T-helper 1 cell (primary cell): ENCODE measurements at places on chromosomes 1 and 21.

DNA sequence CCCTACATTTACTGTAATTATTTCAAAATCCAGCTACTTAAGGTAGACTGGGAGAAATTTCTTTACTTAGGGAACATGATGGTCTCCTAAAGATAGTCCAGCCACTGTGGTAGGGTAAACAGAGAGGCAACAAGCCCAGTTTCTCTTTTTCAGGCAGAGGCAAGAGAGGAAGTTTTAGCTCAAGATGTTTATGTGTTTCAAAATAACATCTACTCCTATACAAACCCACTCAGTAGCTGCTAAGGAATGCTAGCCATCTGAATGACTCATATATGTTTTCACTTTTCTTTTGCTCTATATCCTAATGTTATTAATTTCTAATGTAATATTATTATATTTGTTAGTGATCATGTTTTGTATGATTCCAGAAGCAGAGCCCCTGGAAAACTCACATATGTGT, 856.6 kb downstream of the PLA2G4A start:
- no peak for DNase-seq

DNA sequence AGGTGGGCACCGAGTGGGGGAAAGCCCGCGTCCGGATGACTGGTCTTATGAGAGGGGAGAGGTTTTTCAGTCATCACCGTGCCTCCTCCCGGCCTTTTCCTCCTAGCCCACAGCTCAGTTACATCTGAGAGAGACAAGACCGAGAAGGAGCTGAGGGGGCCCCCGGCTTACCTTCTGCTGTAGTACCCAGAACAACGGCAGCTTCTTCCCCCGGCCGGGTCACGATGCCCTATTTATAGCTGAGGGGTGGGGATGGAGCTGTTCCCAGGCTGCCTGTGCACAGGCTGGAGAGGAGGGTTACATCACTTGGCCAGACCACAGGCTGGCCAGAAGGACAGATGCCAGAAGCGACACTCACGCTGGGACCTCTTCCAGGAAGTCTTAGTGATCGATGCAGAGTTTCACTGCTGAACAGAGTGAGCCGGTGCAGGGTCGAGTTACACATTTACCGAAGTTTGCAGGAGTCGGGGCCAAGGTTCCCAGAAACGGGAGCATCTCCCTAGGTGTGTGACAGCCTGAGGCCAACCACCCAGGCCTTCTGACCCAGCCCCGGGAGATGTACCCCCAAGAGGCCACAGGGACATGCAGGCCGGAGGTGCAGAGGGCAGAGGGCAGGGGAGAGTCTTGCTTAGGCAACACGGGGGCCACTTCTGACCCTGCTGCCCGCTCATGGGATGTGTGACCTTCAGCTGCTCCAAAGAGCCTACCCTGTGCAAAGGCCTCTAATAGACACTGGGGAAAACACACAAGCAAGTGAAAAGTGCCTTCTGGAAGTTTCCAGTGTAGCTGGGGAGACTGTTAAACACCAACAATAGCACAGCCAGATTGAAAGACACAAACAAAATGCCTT, at the start of gene AGT:
TSS of gene AGT (minus strand) at position 208 of the 850 bp plus-strand sequence. CDS start 3,299 bp downstream, outside the sequence.
- DNase-seq, result no peak

- DNase-seq, result no peak
Measured at GRCh38 chr1:101004061-101004460, 21.5 kb downstream of the DPH5 start.

- no peak for DNase-seq
Measured at GRCh38 chr1:15916417-15916816, 59.5 kb downstream of the ZBTB17 start.

DNA sequence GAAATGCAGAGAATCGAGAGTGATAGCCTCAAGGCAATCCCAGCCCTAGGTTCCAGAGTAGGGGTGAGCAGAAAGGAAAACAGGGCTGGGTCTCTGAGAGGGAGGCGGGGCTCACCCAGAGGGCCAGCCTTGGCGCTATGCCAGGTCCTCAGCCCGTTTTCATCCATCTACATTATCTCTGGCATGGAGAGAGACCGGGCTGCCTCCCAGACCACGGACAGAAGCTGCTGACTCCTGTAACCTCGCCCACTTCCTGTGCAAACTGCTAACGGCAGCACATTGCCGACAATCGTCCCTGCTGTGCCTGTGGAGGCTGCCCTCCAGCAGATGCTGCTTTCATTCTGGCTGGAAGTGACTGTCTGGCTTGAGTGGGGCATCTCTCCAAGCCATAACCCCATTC, 569.1 kb downstream of the NPHP4 start:
- peak; percentile 22 for DNase-seq

DNA sequence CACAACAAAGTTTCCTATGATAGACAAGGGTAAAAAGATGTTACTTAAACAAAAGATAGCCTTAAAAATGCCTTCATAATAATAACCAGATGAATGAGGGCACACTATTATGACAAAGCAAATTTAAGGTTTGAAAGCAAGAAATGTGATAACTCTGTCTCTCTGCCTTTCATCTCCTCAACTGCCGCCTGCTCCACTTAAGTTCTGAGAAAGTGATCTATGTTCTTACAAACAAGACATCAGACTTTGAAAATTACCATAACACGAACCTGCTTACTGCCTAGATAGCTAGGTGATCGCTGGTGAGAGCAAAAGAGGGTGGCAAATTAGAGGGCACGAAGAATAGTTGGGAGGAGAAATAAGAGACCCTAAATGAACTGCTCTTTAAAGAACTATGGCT, 13.2 kb downstream of the C21orf91 start:
- no peak for DNase-seq

GRCh38 chr1:228530086-228530758, 43.0 kb downstream of the RNF187 start:
- no peak for DNase-seq

DNA sequence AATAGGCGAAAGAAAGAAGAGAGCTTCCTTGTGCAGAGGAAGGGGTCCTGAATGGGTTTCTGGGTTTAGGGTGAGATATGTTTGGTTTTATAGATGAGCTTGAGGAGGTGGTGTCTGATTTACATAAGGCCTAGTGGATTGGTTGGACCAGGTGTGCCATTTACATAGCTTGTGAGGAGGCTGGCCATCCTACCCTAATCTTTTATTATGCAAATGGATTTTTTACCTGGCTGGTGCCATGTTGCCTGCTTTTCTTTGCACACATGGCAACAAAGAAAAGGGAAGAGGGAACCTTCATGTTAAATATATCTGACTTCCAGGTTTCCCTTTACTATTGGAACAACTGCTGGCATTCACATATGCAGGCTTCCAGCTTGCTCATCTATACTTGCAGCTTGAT, 585.3 kb downstream of the PTPRU start:
- DNase-seq, result no peak

GRCh38 chr1:93604411-93604810, 77.2 kb downstream of the BCAR3 start:
- no peak for DNase-seq

- DNase-seq, result no peak
Measured at GRCh38 chr1:60031146-60031545, 42.4 kb downstream of the C1orf87 start.

DNA sequence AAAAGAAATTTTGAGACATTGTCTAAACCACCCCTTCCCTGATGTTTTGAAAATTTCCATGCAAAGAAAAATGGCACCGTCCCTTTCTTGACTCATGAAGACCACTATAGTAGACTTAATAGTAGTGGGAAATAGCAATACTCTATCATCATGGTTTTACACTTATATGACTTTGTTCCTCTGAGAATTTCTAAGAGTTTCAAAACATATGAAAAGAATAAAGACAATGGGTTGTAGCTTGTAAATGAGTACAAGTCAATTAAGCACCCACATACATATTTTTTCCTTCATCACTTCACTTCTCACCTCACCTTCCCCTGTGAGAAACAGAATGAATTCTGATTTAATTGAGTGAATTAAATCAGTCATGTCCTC, 151.7 kb downstream of the LYPLAL1 start:
- no peak for DNase-seq

- DNase-seq, result no peak
Measured at GRCh38 chr1:151502035-151502700, 9.0 kb upstream of the CGN start.

- no peak for DNase-seq
Measured at GRCh38 chr1:224450561-224451350, 16.2 kb upstream of the WDR26 start.

DNA sequence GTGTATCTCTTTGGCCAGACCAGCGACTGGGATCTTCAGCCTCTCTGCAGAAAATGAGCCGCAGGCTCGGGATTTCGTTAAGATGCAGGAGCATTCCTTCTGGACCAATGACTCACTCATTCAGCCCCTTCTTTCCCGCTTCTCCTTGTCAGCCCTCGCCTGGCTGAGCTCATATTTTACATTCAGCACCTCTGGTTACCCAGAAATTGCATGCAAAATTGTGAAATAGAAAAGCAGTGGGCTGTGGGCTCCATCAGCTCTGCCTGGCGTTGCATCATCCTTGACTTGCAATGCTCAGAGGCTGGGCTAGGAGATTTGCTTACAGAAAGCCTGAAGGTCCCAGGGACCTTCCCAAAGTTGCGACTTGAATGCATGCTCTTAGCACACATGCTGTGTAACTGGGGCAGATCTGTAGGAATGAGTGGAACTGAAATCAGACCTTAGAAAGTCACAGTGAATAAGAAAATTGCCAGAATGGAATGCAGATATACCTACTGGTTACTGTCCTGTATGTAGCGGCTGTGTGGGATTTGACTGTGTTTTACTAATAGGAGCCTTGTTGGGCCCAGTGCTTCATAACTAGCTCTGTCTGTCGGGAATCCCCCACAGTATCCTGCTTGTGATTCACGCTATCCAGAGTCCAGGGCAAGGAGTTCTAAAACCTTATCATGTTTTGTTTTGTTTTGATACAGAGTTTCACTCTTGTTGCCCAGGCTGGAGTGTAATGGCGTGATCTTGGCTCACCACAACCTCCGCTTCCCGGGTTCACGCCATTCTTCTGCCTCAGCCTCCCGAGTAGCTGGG, 444.8 kb downstream of the KIF26B start:
- no peak for DNase-seq

- DNase-seq, result no peak
Measured at GRCh38 chr1:102120910-102121309, 124.2 kb upstream of the OLFM3 start.

DNA sequence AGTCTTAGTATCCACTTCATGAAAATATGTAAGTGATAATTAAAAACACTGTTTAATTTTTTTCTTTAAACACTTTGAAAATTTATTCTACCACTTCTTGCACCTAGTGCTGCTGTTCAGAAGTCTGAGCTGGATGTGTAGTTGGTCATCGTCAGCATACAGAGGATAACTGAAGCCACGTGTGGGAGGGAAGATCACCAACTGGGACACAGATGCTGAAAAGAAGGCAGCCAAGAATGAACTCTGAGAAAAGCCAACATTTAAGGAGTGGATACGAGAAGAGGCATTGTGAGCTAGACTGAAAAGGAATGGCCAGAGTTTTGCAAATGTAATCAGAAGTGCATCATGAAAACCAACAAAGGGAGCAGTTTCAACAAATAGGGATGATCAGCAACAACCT, 24.6 kb upstream of the CLCA4 start:
- DNase-seq, result no peak

DNA sequence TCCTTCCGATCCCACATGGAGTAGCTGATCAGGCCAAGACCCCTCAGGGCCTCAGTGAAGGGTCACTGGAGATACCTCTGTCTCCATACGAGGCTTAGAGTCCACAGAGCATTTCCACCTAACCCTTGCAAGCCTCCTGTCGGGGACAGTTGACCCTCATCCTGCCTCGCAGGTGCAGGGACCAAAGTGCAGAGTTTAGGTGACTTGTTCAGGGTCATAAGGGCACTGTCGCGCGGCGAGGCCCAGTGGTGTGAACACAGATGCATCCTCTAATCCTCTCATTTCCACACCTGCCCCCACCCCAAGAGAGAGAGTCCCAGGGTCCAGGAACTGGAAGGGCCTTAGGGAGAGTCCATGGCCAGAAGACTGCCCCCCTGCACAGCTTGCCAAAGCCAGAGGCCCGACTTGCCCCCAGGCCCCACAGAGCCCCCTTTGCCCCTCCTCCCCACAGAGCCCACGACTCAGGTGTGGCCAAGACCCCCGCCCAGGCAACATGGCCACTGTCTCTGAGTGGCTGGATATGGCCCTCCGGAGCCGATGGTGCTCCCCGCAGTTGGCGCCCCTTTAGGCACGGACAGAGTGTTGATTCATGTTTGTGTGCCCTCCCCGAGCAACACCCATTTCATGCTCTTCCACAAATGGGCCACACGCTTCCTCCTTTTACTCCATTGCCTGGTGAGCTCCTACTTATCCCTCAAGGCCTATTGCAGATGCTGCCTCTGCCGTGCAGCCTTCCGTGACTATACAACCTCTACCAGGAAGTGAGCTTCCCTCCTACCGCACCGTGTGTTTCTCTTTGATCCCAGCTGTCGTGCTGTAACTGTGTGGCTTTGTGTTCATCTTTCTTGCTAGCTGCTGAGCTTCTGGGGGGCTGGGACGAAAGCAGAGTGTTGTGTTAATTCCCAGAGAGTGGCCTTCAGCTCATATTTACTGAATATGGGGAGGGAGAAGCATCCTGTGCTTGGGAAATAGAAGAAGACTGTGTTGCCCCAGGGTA, 1.7 kb downstream of the TRPM2 start:
- DNase-seq, result peak; percentile 58

DNA sequence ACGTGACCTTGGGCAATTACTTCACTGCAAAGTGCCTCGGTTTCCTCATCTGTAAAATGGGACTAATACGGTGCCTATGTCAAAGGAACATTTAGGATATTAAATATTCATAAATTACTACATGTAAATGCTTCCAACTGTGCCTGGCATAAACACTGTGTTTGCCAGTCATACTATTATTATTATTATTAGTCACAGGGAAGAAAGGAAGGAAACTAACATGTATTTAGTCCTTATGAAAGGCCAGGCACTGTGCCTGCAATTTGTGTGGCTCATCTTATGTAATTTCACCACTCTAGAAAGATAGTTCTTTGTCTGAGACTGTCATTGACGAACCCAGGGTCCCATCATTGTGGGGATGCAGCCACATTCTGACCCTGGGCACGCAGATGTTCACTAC, 45.0 kb downstream of the EPHB2 start:
- DNase-seq, result no peak

DNA sequence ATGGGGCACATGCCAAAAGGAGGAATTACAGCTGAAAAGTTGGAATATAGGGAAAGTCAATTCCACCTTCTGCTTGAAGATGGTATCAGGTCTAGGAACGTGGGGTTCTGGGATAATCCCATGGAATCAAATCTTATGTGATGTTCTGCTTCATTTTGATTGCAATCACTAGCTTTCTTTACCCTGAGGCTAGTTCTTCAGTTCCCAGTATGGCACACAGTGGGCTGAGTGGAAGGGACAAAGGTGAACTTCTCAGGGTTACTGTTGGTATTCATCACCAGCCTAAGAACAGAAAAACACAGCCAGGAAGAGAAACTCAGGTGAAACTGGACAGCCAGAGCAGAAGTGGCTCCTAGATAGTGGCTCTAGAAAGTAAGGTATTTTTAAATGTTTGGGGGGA, 117.8 kb downstream of the TNFSF18 start:
- DNase-seq, result no peak

GRCh38 chr21:38790961-38791360, 14.8 kb upstream of the ETS2 start:
- no peak for DNase-seq

DNA sequence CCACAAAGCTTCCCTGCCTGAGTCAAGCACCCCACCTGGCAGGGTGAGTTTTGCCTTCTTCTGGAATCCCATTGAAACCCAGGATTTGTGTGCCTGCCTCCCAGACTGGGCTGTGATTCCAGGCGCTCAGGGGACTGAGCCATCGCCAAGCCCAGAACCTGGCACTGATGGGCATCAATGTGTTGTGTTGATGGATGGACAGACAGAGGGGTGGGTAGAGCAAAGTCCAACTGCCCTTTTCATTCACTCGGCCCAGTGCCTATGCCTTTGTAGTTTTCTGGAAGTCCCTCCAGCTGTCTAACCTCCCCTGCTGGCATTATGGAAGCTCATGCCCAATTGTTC, 66.0 kb upstream of the LAPTM5 start:
- DNase-seq, result no peak

GRCh38 chr1:25675729-25676476, 59.3 kb downstream of the MAN1C1 start:
- peak; percentile 54 for DNase-seq
